Nephron progenitor cell (in vitro differentiated cells): ENCODE measurements at places on chromosomes 6 and 20.

- DNase-seq, result no peak
These were observed 204.5 kb downstream of the ERMARD start for GRCh38 chr6:169955731-169956437.

DNA sequence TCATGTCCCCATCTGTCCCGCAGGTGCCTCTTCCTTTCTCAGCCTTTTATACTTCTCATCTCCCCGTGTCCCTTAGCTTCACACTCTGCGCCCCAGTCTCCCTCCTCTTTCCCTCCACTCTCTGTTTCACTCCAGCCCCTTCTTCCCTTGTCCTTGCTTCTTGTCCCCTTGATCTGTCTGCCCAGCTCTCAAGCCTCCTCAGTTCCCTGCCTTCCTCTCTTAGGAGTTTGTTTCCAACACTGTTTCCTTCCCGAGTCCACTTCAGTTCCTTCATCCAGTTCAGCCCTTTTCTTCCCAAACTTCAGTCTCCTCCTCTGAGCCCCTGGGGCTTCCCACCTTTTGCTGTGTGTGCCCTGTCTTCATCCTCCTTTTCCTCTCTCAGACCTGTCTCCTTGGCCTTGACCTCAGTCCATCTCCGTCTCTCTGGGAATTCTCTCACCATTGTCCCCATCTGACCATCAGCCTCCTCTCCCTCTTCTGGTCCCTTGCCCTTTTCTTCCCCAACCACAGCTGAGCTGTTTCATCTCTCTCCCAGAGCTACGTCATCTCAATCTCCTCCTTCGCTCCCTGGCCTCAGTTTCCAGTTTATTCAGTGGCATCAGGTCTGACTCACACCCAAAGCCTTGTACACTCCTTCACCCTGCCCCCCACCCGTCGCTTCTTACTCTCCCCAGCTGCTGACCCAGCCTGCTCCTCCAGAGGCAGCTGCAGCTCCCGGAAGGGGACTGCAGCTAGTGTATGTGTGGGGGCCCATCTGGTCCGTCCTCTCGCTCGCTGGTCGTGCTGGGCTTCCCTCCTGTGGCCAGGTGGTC lies 2.7 kb upstream of the DDR1 start:
- no peak for DNase-seq

DNA sequence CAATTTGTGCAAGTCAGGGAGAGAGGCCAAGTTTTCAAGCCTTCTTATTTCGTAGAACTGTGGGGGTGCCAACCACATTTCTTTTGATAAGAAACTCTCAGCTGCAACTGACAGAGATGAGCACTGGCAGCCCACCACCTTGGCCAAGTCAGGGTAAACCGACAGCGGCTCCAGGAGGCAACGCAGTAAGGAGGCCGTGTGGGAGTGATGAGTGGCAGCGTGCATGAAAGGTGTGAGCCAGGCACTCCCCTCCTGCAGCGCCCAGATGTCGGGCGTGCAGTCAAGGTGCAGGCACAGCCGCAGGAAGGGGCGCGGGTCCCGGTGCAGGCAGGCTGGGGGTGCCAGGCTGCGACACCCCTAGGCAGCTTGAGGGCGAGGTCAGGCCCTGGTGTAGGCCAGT lies 49.2 kb upstream of the HDAC2 start:
- no peak for DNase-seq

GRCh38 chr6:76876922-76877553 lies 586.3 kb downstream of the HTR1B start:
- peak; percentile 73 for DNase-seq

GRCh38 chr6:53999088-53999755 lies 112.0 kb upstream of the MLIP start:
- no peak for DNase-seq

- DNase-seq, result no peak
These were observed 609.5 kb upstream of the ARID1B start for GRCh38 chr6:156167625-156168071.

- no peak for DNase-seq
These were observed 19.4 kb downstream of the PTPRK start for GRCh38 chr6:128500749-128501600.

DNA sequence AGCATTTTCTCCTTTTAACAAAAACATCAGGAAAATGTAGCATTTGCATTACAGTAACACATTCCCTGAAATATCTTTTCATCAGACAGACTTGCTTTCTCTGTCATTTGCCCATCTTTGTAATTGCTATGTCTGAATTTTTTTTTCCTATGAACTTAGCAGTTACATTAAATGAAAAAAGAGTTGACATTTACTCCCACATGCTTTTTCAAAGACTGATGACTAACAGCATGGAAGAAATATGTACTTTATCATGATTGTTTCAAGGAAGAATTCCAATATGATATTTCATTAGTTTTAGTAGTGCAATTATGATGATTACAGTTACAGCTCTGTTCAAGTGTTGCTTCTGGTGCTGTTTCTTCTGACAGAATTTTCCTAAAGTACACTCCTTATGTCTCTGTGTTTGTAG lies 864.5 kb upstream of the MAN1A1 start:
- no peak for DNase-seq

DNA sequence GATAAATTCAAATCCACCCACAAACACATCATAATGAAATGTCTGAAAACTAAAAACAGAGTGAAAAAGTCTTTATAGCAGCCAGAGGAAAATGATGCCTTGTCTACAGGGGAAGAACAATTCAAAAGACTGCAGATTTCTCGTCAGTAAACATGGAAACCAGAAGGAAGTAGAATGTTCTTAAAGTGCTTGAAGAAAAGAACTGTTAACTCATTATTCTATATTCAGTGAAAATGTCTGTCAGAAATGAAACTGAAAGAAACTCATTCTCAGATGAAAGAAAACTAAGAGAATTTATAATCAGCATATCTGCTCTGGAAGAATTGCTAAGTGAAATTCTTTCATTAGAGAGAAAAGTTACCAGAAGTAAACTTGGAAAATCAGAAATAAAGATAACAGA lies 416.1 kb downstream of the TBC1D32 start:
- DNase-seq, result no peak

GRCh38 chr6:44404022-44404714 lies 16.7 kb downstream of the CDC5L start:
- no peak for DNase-seq

- DNase-seq, result no peak
These were observed 902 bp downstream of the SAMHD1 start for GRCh38 chr20:36950414-36951197.

DNA sequence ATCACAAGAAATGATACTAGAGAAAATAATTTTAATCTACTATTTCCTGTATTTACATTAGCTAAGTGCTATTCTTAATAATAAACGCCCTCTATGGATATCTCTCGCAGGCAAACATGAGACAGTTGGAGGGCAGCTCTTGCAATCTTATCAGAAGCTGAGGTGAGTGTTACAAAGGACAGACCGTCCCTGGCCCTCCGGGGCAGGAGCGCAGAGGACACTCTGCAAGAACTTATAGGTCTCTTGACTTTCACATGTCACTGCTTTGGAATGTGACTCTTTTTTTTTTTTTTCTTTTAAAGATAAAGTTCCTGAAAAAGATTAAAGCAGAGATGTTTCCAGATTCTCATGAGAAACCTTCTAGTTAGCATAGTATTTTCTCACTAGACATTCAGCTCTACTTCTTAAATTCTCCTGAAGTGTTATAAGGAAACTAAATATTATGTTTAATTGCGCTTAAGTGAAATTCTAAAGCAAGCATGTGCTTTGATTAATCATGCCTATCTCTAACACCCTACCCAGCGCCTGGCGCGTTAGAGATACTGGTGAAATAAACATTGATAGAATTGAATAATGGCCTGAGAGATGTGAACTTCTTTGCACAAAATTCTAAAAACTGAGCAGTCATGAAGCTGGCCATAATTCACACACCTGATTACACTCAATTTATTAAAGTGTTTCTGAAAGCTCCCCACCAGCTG lies 57.4 kb downstream of the SYTL3 start:
- DNase-seq, result no peak
